ENCODE measurements at places on chromosomes 4 and X.
A peak's percentile ranks its signal among the peaks of the same experiment; 100 is the strongest.

- DNase-seq: no peak
Observed at GRCh38 chr4:2250357-2251072, 8.6 kb upstream of the HAUS3 start.

GRCh38 chrX:24988314-24988713, 27.5 kb downstream of the ARX start:
- no peak for DNase-seq

GRCh38 chr4:14054391-14054790, 426.9 kb upstream of the BOD1L1 start:
- no peak for DNase-seq

DNA sequence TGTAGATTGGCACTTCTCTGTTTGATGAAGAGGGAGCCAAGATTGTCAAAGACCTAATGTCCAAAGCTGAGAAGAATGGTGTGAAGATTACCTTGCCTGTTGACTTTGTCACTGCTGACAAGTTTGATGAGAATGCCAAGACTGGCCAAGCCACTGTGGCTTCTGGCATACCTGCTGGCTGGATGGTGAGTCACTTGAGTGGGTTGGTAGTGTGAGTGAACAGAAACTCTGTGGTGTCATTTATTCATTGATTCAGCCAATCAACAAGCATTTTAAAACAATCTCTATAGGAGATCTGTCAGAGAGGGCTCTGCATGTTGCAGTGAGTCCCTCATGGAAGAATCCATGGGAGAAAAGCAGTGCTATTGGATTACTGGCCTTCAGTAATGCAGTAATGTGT, 16.3 kb downstream of the TAF9B start:
- no peak for DNase-seq

DNA sequence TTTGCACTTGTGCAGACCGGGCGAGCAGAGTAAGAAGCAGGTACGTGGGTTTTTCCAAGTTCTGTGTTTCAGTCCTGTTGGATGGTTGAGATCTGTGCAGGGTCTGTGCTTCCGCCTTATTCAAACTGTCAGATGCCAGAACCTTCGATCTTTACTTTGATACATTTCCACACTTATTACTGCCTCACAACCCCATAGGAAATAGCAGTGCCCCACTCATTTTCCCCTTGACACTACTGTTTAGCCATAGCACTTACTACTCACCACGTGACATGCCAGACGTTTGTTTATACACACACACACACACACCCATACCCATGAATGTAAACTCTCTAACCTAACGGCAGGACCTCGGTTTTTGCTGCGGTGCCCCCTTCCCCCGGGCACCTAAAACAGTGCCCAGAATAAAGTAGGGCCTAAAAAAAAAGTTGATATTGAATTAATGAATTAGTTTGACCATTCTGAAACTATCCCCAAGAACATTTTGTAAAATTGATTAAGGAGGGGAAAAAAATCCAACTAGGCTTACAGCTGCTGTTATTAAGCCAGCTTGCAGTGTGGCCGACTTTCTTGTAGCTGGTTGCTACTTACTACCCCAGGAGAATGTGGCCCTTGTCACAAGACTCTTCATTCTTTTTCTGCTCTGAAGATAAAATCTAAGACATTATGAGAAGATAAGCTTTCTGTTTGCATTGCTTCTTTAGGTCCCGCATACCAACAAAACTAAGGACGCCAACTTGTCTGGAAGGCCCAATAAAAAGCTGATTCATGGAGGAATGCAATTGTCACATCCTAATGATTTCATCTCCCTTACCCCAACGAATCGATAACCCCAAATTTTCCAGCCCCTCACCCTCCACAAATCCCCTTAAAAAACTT, 704 bp upstream of the SEPSECS start:
- peak; percentile 50 for DNase-seq

- DNase-seq: no peak
Observed at GRCh38 chrX:52337410-52337809, 31.4 kb upstream of the XAGE2 start.

DNA sequence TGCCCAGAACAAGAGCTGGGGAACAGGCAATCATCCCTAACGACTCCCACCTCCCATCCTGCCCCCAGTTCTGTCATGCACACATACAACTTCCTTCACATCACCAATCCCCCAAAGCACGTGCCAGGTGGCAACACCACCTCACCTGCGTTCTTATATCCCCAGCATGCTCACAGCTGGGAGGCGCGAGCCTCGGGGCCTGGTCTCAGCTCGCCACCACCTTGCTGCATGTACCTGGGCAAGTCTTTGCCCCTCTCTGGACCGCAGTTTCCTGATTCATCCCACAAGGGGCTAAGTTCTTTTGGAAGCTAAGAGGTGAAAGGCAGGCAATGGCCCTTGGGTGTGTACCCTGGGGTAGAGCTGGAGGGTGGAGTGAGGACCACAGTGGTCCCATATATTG, 119.2 kb upstream of the PJA1 start:
- DNase-seq: no peak

DNA sequence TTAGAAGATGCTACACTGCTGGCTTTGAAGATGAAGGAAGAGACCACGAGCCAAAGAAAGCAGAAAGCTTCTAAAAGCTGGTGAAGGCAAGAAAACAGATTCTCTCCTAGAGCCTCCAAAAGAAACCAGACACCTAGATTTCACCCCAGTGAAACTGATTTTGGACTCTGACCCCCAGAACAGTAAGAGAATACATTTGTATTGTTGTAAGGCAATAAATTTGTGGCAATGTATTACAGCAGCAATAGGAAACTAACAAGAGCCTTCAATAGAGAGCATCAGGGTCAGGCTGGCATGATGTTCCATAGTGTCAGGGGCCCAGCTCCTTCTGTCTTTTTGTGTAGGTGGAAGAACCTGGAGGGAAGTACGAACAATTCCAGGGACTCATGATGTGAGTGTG, 6.0 kb upstream of the TEC start:
- DNase-seq: no peak

DNA sequence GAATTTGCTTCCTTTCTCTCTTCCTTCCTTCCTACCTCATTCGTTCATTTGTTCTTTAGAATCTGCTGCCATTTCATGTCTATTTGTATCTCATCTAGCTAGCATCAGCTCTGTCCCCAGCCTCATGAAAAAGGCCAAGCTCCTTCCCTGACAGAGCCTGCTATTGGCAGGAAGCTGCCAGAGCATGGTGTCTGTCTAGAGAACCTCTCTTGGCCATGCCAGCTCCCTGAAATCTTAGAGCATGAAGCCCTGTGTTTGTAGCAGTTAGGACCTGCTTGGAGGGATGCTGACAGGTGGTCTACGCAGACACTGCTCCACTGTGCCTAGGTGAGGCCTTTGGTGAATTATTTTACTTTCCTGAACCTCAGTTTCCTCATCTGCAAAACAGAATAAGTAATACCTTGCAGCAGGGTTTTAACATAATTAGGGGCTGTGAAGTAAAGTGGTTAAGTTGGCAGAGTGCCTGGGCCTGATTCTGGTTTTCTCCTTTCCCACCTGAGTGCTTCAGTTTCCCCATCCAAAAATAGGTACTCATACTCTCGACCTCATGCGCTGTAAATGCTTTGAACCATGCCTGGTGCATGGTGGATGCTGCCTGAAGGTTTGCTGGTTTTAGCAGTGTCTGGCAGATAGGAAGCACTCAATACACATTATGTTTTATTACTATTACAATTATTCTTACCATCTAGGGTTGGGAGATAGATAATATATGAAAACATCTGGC, 4.7 kb downstream of the PTTG2 start:
- no peak for DNase-seq

DNA sequence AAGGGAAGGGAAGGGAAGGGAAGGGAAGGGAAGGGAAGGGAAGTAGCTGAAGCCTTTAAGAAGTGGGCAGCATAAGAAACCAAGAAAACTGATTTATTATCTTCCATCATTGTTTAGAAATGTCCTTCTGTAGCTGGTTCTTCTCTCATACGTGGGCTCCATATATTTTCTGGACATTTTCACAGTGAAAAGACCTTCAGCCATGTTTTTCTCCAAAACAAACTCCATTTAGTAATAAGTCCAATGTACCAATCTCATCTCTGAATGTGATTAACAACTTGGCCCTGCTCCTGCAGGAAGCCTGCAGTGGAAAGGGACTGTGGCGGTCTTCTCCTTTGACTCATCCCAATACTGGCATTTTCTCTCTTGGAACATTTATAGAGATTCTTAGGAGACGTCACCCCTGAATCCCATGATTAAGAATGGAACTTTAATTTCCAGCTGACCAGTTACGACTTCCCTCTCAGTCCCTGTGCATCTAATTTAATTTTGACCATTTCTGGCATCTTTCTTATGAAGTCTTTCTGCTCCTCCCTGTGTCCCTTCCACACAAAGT, 96.6 kb upstream of the GUCY1A1 start:
- no peak for DNase-seq

- DNase-seq: no peak
Observed at GRCh38 chrX:44203791-44204190, 139.7 kb downstream of the EFHC2 start.

DNA sequence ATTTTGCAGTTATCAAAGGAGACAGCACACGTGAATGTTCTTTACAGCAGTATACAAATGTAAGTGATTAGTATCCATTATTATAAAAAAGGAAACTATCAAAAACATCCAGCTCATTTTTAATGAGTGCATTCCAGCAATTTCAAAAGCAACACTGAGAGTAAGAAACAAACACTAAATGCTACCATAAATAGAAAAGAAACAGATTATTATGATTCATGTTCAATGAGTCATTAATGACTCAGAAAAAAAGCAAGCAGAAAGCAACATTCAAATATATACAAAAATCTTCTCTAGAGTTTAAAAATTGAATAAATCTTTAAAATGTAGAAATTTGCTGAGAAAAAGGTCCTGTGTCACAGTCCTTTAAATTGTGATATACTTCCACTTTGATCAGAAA, 346.5 kb upstream of the FMR1 start:
- DNase-seq: no peak

DNA sequence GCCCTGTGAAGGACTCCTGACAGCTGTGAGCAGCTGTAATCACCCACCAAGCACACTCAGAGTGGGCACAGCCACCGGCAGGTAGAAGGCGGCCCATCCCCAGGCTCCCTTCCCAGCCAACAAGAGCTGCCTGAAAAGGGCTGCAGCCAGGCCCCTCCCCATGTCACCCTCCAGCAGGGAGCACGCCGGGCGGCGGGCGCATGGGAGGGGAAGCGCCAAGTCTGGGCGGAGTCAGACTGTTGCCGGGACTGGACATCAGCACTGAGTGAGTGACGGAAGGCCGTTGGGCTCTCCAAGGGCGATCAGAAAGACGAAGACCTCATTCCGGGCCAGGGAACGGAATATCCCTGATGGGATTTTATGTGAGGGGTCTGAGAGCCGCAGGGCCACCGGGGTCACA, 82.1 kb downstream of the PPP2R2C start:
- no peak for DNase-seq

GRCh38 chrX:10184411-10184810, 27.6 kb downstream of the CLCN4 start:
- no peak for DNase-seq

DNA sequence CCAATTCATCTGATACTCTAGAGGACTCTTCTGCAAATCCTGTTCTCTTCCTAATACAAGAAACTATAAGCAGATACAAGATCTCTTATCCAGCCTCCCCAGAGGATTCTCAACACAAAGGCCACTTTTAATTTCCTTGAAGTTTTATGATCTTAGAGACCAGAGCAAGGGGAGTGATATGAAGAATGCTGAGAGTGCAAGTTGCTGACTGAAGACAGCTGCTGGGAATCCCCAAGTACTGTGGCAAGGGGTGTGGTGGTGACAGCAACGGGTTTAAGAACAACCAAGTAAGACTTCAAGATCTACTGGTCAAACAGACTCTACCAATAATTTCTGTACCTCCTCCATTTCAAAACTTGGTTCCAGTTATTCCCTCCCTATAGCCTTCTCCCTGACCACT, 7.0 kb downstream of the AMMECR1 start:
- peak; percentile 67 for DNase-seq

DNA sequence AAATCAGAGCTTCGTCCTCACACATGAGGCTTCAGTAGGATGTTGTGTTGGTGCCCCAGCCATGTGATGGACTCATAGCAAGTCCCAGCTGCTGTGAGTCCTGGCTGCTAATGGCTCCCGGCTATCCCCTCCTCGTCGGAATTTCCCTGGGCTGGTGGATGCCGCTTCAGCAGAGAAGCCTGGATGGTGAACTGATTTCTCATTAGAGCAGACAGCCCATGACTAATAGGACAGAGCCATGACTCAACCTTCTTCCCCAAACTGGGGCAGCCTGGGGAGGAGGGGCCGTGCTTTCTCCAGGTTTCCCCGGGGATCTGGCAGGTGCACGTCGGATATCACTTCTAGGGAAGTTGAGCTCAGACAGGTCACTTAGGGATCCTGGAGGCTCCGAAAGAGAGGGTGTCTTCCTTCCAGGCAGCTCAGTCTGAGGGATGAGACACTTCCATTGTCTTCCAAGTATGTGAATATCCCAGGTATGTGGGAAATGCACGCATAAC, 112.7 kb downstream of the ASMT start:
- DNase-seq: no peak

GRCh38 chrX:34656467-34656841, 631 bp downstream of the TMEM47 start:
- DNase-seq: no peak

GRCh38 chr4:23097251-23097650, 404.5 kb downstream of the GBA3 start:
- no peak for DNase-seq

DNA sequence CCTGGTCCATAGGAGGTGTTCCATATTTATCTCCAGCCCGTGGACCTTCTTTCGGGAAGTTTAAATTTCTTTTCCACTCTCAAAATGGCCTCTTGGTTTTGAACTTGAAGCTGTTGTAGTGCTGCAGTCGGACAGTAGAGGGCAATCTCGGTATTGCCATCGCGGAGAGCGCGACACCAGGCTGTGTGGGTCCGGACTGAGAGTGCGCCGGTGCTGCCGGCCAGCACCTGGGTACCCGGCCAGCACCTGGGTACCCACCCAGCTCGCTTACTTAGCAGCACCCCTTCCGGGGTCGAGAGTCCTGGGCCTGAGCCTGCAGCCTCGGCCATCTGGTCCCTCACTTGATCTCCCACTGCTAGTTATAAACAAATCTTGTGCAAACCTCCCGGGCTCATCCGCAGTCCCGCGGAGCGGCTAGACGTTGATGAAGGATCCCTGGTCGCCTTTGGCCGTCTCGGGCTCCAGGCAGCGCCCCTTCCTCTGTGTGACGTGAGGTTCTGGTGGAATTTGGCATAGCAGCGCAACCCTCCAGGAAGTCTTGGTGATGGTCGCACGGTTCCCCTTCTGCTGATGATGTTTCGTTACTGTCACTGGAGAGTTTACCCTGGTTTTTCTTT, 18.0 kb downstream of the FAM9A start:
- DNase-seq: no peak

Data from hematopoietic multipotent progenitor cell treated with erythropoietin and hydrocortisone succinate and interleukin-3 and kit ligand, for 17 days (in vitro differentiated cells).